Stimulated activated CD8-positive, alpha-beta memory T cell treated with anti-CD3 and anti-CD28 coated beads, Interleukin-7, amount 100 ng/mL, for 1 hour (primary cell): ENCODE measurements at places on chromosomes 12 and 14.

DNA sequence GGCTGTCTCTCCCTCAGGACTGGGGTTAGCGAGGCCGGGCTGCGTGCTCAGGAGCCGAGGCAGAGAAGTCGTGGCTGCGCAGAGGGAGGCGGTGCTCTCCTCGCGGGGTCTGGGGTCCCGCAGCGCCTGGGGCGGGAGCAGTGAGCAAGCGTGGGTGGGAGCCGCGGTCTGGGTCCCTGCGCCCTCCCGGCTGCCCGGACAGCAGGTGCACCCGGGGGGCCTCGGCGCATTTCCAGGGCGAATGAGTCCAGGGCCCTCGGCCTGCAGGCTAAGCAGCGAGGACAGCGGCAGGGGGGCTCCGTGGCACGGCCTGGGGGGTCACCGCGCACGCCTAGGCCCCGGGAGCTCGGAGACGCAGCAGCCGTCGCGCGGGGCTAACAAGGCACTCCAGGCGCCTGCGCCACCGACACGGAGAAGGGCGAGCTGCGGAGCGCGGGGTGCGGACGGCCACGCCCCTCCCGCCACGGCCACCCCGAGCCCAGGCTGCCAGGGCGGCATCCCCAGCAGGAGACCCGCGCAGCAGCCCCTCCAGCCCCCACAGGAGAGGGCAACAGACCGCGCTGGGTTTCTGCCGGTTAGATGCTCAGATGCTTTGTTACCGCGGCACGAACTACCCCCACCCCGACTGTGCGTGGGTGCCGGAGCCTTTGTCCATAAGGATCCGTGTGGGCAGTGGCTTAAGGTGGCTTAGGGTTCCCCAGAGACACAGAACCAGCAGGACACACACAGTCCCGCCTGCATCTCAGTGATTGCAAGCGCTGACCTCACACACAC lies 117.7 kb upstream of the C14orf180 start:
- DNase-seq: no peak

GRCh38 chr14:96065661-96066459 lies 26.7 kb downstream of the C14orf132 start:
- no peak for DNase-seq

DNA sequence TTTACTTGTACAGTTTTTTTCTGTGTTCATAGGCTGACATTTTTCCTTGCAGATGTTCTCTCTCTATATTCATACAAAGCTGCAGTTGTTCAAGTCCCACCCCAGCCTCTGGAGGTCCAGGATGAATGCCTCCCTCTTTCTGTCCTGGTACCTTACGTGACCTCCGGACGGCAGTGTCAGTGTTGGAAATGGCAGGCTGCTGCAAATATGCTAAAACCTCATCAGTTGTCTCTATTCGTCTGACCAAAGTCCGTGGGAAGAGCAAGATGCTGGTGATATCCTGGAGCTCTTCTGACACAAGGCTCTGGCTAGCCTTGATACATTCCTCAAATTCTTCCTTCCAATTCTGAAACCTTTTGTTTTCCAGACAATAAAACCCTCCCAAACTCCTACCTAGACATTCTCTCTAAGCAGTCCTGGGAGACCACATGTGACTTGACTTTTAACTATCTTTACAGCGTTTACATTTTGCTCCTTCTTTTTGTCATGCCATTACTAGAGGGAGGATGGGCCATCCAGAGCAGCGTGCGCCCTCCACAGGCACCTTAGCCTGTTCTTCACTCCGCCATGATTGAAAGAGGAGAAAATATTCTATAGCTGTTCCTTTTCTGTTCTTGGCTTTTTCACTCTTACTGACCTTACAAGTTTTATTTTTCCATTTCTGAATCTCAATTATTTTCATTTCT lies 143.6 kb downstream of the RGS6 start:
- no peak for DNase-seq

DNA sequence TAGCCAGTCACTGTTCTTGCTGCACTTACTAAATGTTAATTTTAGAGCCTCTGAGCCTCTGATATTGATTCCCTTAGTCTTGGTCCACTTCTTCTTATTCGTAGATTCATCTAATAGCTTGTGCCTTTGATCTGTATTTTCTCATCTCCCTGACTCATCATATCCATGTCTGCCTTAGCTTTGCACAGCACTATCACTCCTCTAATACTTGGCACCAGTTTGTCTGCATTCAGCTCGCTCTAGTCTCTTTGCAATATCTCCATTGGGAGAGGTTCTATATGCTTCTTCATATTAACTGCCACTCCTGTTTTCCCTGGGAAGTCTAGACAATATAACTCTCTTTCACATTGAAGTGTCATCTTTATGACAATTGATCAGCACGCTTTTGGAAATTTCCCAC lies 68.5 kb upstream of the CSRP2 start:
- DNase-seq: no peak

DNA sequence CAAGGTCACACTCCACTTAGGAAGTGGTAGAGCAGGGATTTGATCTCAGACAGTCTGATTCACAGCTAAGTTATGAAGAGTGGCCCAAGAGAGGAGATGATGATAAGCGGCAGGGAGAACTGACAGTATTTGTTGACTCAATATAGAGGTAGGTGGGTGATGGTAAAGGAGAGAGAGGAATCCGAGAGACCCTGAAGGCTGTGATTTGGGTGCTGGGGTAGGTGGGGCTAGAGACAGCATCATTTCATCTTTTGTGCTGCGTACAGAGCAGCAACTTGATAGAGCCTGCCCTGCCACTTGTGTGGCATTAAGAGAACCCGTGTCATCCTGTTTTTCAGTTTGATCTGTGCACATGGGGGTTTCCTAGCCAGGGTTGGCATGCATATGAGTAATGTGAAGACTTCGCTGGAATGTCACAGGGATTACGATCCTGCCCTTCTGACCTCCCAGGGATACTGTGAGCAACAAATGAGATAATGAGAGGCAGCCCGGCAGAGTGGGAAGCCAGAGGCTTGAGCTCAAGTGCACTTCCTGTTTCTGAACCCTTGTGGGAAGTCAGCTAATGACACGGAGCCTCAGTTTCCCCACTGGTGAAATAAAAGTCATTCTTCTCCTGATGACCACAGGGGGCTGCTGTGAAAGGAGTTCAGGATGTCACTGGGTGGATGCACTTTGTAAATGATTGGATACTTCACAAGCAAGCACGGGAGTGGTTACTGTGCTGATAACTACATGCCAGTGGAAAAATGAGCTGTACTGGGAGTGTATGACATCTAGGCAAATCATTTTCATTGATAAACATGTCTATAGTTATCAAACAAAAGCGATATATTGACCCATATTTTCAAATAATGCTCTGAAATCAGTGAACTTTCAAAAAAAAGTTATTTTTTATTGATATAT lies 59.5 kb upstream of the IGF1 start:
- no peak for DNase-seq

- DNase-seq: peak; percentile 46
Observed at GRCh38 chr12:132414634-132415326, 75.2 kb upstream of the FBRSL1 start.

- no peak for DNase-seq
Observed at GRCh38 chr12:131941987-131942341, 7.8 kb upstream of the EP400 start.

- no peak for DNase-seq
Observed at GRCh38 chr12:62813031-62813829, 121.7 kb downstream of the PPM1H start.

DNA sequence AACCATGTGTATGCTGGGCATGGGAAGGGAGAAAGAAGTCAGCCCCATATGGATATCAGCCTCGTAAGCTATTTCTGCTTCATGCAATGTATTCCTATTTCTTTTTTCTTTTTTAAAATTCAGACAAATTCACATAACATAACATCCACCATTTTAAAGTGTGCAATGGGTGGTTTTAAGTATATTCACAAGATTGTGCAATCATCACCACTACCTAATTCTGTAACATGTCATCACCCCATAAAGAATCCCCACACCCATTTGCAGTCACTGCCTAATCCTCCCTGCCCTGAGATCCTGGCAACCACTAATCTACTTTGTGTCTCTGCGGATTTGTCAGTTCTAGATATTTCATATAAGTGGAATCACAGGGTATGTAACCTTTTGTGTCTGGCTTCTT lies 9.5 kb downstream of the POMT2 start:
- DNase-seq: no peak

- DNase-seq: no peak
Observed at GRCh38 chr12:89999699-90000505, 291.3 kb upstream of the ATP2B1 start.

- no peak for DNase-seq
Observed at GRCh38 chr12:57149245-57149900, 2.0 kb upstream of the LRP1-AS start.

DNA sequence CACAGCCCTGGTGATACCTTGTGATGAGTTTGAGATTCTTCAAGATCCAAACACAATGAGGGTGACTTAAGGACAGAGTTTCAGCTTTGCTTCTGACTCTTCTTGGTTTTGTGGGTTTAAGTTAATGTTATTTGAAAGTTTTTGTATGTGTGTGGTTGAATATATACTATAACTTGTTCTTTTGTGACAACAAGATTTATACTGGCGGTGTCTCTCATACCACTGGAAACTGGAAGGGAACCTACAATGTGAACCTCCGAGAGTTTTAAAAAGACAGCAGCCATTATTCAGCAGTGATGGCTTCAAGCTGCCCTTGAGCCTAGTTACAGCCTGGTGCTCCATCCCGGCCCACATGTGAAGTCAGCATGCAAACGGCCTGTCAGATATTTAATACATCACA lies 87.9 kb upstream of the IGF1 start:
- DNase-seq: no peak

- DNase-seq: no peak
Observed at GRCh38 chr14:50397390-50398188, 908 bp upstream of the CDKL1 start.

DNA sequence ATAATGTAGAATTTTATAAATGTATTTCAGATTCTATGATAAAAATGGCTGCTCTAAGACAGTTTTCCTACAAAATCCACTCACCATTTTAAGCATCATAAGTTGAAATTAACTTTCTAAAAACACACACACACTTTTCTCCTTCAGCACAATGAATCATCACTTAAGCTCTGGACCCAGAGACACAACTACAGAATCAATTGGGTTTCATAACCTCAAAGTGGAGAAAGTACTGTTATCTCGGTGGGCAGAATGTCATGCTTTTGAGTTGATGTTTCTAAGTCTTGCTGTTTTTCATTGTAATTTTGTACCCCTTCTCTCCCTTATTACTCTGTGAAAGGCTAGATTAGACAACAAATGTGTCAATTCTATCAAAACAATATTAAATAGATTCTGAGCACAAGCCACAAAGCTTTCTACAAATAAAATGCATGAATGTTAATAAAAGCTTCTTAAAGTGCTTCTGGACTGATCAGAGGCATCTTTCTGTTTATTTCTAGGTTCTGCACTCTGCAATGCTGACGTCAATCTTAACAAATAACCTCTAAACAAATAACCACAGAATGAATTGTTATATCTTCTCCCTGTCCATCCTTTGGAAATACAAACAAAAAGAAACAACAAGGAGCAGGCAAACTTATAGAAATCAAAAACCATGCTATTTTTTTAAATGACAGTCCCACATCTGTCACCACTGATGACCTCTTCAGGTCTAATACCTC lies 8.2 kb downstream of the IPO8 start:
- DNase-seq: no peak

- no peak for DNase-seq
Observed at GRCh38 chr14:66234411-66234810, 251.8 kb upstream of the CCDC196 start.

GRCh38 chr14:76564471-76565422 lies 188.8 kb downstream of the ESRRB start:
- DNase-seq: no peak

GRCh38 chr12:31732926-31733548 lies 4.2 kb upstream of the AMN1 start:
- DNase-seq: no peak

- DNase-seq: peak; percentile 49
Observed at GRCh38 chr12:107320033-107320928, 226.9 kb upstream of the CRY1 start.

DNA sequence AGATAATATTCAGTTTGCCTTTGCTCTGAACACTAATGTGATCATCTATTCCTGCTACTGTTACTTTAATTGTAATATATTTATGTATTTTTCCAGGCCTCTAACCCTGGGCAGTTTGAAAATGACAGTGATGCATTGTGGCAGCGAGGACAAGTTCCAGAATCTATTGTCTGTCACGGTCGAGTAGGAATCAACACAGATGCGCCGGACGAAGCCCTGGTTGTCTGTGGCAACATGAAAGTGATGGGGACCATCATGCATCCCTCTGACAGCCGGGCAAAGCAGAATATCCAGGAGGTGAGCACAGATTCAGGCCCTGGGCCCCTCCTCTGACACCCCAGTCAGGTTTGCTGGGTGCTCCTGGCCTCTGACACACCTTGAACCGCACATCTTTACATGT lies 78.5 kb downstream of the MYRFL start:
- no peak for DNase-seq

DNA sequence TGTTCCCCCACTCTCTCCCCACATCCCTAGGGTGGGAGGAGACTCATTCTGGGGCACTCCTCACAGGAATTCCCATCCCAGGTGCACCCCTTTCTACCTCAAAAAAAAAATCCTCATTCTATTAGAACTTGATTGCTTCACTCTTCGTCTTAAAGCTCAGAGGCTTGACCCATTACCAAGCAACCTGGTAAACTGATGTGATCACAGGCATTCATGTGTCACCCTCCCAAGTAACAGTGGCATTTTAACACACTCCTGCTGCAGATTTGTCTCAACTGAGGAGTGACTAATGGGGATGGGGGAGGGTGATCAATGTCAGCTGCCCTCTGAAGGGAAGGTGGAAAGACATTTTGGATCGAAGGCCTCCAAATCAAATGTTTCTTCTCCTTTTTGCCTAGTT lies 78.1 kb upstream of the PTHLH start:
- DNase-seq: no peak

DNA sequence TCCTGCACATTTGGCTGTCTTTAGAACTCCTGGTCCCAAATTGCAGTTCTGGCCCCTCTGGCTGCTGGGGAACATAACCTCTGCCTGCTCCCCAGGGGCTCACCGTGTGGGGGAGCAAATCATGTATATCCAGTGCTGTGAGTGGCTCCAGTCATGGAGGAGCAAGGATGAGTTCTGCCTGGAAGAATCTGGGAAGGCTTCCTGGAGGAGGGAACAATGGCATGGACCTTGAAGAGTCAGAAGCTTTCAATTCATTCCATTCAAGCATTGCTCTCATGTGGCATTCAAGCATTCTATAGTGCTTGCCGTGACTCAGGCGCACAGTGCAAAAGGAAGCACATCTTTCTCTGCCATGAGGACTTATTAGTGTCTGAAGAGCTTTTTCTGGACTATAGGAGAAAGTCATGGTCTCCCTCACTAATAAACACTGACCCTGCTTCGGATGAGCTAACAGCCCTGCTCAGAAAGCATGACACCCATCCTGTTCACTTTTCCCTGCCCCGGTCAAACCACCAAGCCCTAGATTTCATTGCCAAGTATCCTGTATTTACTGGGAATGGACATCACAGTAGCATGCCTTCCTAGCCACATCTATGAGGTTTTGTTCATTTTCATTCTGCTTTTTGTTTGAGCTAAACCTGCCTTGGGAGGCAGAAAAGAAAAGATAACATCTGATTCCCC lies 3.5 kb downstream of the IFI27 start:
- no peak for DNase-seq

DNA sequence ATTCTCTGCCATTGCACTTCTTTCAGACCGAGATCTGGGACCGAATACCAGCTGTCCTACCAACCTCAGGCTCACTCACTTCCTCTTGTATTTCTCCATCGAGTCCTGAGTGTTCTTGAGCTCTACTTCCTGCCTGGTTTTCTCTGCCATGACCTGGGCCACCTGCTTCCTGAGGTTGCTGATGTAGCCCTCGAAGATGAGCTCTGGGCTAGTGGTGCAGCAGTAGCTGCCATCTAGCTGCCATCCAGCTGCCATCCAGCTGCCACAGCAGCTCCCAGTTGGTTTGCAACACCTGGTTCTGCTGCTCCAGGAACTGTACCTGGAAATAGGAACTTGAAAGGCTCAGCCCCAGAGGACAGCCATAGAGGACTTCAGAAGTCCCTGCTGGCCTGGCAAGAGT lies 15.0 kb upstream of the KRT73 start:
- no peak for DNase-seq
